Temporal lobe (tissue), 4 donors: ENCODE measurements at places on chromosomes 4 and X. TPM values are rescaled to one million over a fixed set of nuclear protein-coding genes. Genes with fewer than 3 reads are reported as not detected.

Gene PASD1
- total RNA-seq, result not detected

Gene GRIA3
- 57.3 TPM for total RNA-seq

Gene DUX4
- total RNA-seq, result not detected

Gene VCX2
- total RNA-seq, result not detected

Gene RS1
- not detected for total RNA-seq

Gene VSIG1
- total RNA-seq, result 0.74 TPM

Gene ANKRD17
- total RNA-seq, result 73.3 TPM

Gene RHOH
- total RNA-seq, result 0.25 TPM

Gene CFAP99
- not detected for total RNA-seq

Gene PNMA3
- 12.3 TPM for total RNA-seq

Gene RHOXF2
- not detected for total RNA-seq

Gene PDHA2
- total RNA-seq, result not detected

Gene ASB5
- 0.25 TPM for total RNA-seq

Gene GPC3
- 3.7 TPM for total RNA-seq

Gene RBM3
- total RNA-seq, result 105 TPM

Gene CXorf49
- total RNA-seq, result not detected

Gene SSX4B
- total RNA-seq, result not detected

Gene CTAG1B
- total RNA-seq, result not detected

Gene MMAA
- total RNA-seq, result 8.9 TPM

Gene LONRF3
- 1.7 TPM for total RNA-seq

Gene CXorf51B
- total RNA-seq, result not detected

Gene TCEAL6
- total RNA-seq, result 5.7 TPM

Gene XAGE1B
- not detected for total RNA-seq

Gene FRMPD4
- 32.2 TPM for total RNA-seq

Gene SOX3
- total RNA-seq, result 6.4 TPM

Gene HSD17B13
- total RNA-seq, result under 0.01 TPM

Gene RTL3
- not detected for total RNA-seq

Gene ESX1
- not detected for total RNA-seq

Gene ADH4
- not detected for total RNA-seq

Gene PDLIM3
- 12.3 TPM for total RNA-seq

Gene CHRDL1
- 38.6 TPM for total RNA-seq

Gene CCNA2
- 3.9 TPM for total RNA-seq

Gene DCUN1D4
- total RNA-seq, result 75.2 TPM

Gene JAKMIP1
- 22.9 TPM for total RNA-seq

Gene HSFX1
- 3.0 TPM for total RNA-seq

Gene ASB9
- 0.25 TPM for total RNA-seq

Gene TLR8
- under 0.01 TPM for total RNA-seq
